K562 (cell line): ENCODE measurements at places on chromosomes 2 and 18.

DNA sequence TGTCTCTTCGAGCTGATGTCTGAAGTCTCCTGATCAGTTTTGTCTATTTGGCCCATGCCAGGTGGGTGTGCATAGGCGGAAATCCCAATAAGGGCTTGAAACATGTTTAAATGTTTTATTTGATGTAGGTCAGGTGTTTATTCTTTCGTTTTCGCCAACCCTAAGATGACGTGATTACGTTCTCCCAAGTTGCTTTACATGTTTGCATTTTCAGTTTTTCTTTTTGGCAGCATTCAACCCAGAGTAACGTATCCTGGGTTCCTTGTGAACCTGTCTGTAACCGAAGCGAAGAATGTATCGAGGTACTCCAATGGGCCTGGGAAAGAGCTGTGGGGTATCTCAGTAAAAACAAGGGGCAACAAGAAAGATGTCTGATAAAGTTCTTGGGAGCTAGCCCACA lies 3.1 kb downstream of the ALPK2 start:
- no peak for DNase-seq
- H3K27ac ChIP-seq, result no peak overlapping the region
- H3K27me3 ChIP-seq, result no peaks in the 10 kb centered on the region
- no peaks in the 10 kb centered on the region for H3K4me1 ChIP-seq
- no peak overlapping the region for H3K4me3 ChIP-seq
- H3K36me3 ChIP-seq, result no peaks in the 10 kb centered on the region

GRCh38 chr2:96773922-96774321 lies 13.2 kb downstream of the CNNM4 start:
- no peak for DNase-seq
- no peaks in the 10 kb centered on the region for H3K4me1 ChIP-seq
- no peaks in the 10 kb centered on the region for H3K27me3 ChIP-seq
- H3K27ac ChIP-seq, result no peak overlapping the region
- H3K4me3 ChIP-seq, result no peak overlapping the region

DNA sequence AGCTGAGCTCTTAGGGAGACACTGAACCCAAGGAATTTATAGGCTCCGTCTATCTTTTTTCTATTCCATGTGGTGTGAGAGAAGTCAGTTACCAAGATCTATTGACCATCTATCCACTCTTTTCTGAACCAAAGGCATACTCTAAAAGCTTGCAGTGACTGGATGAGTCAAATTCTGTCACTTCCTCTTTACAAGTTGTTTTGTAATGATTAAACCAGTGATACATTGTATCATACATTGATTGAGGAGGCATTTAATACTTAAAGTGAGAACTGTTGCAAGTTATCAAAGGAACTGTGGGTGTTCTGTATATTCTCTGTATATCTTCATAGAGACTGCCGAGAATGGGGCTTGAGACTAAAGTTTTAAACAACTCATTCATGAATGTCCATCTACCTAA lies 188.8 kb downstream of the CAMKMT start:
- H3K4me3 ChIP-seq, result no peak overlapping the region
- H3K36me3 ChIP-seq, result no peaks in the 10 kb centered on the region
- no peak overlapping the region for H3K27ac ChIP-seq
- no peaks in the 10 kb centered on the region; the same call in 2 of the 3 replicates for H3K4me1 ChIP-seq
- H3K27me3 ChIP-seq, result no peaks in the 10 kb centered on the region
- DNase-seq, result no peak

DNA sequence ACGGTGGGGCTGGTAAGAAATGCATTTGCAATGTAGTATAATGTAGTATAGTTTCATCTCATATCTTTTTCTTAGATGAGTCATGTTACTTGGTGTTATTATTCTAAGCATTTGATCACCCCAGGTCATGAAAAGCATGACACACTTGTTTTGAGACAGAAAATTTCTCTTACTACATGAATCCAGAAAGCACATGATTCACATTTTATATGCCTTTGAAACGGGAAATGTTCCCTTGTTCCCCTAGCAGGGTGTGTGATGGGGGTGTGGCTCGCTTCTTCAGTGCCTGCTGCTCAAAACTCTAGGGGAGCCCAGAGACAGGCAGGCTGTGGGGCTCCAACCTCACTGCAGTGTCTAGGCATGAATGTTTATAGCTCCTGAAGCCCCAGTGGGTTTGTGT lies 116.0 kb upstream of the RAB27B start:
- no peaks in the 10 kb centered on the region for H3K27me3 ChIP-seq
- DNase-seq, result no peak
- H3K4me1 ChIP-seq, result no peaks in the 10 kb centered on the region
- no peak overlapping the region for H3K4me3 ChIP-seq
- no peaks in the 10 kb centered on the region for H3K36me3 ChIP-seq

DNA sequence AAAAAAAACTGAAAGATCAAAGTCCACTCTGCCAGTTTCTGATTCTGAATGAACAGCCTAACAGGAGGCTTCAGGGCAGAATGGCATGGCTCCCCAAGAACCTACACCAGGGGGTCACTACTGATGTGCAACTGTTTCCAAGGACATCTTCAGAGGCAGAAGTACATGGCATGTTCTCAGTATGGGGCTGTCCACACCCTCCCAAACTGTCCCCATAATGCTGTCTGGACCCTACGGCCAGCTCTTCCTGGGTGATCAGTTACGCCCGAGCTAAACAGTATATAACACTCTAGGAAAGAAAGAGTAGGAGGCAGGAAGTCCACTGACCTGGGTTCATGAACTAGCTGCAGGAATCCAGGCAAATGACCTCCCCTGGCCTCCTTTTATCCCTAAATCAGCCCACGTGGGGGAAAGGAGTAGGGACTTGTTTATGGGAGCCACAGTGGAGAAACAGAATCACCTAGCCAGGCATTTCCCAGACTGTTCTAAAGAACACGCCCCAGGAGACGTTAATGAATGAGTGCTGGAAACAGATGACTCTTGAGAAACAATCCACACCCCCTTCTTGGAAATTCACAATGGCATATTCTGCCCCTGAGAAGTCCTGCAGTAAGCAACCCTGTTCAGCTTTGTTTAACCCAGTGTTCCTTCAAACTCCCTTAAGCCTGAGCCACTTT lies 2.5 kb downstream of the TMBIM1 start:
- H3K4me3 ChIP-seq, result peak overlapping the region; percentile 62
- no peaks in the 10 kb centered on the region for H3K27me3 ChIP-seq
- H3K36me3 ChIP-seq, result peaks cover 28% of the 10 kb centered on the region
- peaks cover 59% of the 10 kb centered on the region for H3K4me1 ChIP-seq
- peak overlapping the region; percentile 88 for H3K27ac ChIP-seq
- DNase-seq, result no peak
